ENCODE measurements at places on chromosomes 1 and 21.

DNA sequence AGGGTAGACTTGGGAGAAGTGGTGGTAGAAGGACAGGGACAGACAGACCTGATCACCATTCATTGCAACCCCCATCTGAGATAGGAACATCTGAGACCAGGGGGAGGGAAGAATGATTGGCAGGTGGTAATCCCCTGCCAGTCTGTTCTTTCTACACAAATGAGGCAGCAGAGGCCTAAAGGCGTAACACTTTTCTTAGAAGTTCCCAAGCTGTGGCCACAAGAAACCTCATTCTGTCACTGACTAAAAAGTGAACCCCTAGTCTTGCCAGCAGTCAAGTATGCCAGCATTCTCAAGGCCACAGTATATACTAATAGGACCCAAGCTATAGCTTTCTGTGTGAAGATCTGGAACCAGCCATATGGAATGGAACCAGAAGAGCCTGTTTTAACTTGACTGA, 638.0 kb downstream of the KCNT2 start:
- no peak for DNase-seq

- no peak for DNase-seq
These were observed 16.6 kb downstream of the ATP1A4 start for GRCh38 chr1:160168016-160168415.

DNA sequence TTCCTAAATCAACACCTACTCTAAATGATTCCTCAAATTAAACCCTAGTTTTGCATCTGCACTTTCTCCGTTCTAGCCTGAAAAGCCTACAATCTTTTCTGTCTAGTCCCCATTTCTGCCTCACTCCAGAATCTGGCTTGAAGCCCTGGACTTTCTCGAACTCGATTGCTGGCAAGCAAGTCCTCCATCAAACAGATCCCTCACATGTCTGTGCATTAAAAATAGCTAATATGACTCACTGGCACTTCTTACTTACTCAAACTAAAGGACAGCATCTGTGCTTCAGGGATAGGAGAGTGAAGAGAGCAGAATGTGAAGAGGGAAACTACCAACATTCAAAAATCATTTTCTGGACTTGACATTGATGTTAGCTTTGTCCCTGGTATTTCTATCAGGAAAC, 51.8 kb upstream of the CXADR start:
- no peak for DNase-seq

DNA sequence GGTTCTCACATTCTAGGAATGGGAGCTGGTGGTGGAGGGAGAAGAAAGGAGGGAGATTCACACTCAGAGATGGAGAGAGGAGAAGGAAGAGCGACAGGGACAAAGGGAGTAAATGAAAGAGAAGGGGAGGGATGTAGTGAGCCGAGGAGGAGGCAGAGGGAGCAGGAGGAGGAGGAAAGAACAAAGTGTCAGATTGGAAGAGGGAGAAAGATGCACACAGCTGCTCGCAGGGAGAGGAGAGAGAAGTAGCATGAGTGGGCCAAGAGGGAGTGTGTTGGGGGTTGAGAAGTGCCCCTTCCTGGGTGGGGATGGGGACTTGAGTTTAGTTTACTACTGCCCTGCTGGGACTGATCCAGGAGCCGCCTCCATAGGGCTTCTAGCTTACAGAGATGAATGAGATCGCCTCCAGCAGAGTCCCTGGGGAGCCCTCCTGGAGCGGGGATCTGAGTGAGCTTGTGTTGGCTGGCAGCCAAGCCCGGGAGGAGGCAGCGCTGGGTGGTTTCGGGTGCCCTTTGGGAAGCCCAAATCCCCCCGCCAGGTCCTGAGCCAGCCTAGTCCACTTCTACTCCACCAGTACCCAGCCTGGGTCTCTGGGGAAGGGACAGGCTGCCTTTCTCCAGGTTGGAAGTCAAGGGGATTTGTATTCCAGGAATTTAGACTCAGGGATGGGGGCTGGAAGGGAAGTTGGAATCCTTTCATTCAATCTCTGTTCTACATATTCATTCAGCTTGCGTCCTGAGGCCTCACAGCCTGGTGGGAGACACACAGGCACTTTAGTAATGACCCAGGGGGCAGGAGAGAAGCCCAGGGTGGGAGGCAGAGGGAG, 20.9 kb downstream of the PTPRU start:
- no peak for DNase-seq

DNA sequence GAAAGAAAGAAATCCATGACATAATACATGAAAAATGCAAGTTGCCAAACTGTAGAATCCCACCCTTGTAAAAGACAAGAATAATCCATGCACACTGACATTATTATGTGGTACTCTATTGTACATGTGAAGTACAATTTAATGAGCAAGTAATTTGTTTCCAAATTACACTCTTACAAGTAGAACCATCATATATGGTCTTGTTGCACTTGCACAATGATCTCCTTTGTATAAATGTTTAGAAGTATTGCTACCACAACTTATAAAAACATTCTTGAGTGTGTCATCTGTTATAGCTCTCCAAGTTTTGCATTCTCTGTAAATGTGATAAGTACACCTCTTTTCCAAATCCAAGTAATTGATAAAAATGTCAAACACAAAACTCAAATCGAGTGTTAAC, 29.1 kb upstream of the ZNF281 start:
- no peak for DNase-seq

DNA sequence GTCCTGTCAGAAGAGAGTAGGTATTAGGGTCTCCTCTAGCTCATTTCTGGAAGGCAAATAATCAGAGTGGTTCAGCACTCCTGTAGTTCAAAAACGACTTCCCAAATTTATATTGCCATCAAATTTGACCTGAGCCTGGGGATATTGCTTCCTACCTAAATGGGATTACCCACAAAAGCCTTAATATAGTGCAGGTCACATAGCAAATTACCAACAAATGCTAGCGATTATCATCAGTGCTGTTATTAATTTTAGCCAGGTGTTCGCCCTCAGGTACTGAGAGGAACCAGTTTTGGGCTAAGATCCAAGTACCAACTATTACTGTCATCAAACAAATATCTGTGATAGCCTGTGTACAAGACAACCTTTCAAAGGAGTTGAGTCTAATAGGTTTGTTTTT, 661.8 kb upstream of the PTBP2 start:
- no peak for DNase-seq

DNA sequence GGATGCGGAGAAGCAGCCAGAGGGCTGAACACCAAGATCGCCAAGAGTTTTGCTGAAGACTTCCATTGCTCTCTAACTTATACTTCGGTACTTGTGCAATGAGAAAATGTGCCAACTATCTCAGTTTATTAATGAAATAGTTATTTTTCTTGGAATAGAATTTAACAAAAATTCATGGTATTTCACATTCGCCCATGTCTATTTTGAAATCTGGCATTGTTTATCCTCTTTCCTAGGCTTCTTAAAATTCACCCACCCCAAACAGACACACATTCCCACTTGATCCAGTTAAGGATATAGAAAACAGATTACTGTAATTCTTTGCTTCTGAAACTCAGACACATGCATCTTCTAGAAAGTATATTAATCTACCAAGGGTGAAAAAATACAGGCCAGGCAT, 56.3 kb upstream of the ADAMTS5 start:
- DNase-seq, result no peak

- no peak for DNase-seq
These were observed 228.6 kb downstream of the PAPPA2 start for GRCh38 chr1:176691251-176692228.

DNA sequence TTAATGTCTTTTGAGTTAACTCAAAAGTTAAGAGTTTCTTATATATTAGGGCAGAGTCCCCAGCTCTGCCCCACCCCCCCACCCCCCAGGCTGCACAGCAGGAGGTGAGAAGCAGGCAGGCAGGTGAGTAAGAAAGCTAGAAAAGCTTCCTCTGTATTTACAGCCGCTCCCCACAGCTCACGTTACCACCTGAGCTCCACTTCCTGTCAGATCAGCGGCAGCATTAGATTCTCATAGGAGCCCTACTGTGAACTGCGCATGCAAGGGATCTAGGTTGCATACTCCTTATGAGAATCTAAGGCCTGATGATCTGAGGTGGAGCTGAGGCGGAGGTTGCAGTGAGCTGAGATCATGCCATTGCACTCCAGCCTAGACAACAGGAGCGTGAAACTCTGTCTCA, 81.9 kb downstream of the SIM2 start:
- no peak for DNase-seq

- DNase-seq, result no peak
These were observed 6.6 kb downstream of the LRRN2 start for GRCh38 chr1:204678721-204679475.

DNA sequence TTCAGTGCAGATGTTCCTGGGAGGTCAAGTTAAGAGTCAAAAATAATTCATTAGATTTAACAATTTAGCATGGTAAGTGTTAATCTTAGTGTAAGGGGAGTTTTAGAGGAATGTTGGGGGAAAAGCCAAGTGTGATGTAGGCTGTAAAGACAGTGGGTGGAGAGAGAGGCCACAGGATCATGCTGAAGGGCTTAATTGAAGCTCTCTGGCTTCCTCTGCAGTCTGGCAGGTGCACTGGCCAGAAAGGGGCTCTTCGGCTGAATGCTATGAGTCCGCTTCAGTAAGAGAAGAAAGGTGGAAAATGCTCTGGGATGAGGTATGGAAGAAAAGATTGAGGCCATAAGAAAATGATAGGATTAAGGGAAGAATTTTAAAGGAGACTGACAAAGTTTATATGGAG, 3.0 kb downstream of the BRDT start:
- DNase-seq, result no peak

DNA sequence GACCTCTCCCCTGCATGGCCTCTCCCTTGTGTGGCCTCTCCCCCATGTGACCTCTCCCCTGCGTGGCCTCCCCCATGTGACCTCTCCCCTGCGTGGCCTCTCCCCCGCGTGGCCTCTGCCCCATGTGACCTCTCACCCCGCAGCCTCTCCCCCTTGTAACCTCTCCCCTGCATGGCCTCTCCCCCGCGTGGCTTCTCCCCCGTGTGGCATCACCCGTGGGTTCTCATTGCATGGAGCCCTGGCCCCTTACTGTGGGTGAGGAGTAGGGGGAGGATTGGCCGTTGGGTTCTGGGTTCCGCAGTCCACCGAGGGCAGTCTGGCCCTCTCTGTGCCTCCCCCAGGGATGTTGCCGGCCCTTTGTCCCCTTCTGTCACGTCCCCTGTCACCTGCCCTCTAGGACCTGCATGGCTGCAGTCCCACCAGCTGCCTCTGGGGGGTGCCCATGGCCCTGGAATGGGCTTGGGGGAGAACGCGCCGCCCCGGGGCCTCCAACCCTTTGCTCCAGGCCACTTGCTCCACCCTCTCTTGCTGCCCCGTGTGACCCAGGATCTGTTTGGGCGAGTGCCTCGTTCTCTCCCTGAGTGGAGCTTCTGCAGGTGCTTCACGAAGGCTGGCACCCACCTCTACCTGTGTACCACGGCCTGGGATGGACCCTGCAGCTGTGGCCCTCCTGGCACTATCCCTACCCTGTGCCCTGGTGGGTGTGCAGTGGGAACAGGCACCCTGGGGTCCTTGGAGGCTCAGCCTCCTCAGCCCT, 21.3 kb downstream of the RRP1 start:
- peak; percentile 78 for DNase-seq

DNA sequence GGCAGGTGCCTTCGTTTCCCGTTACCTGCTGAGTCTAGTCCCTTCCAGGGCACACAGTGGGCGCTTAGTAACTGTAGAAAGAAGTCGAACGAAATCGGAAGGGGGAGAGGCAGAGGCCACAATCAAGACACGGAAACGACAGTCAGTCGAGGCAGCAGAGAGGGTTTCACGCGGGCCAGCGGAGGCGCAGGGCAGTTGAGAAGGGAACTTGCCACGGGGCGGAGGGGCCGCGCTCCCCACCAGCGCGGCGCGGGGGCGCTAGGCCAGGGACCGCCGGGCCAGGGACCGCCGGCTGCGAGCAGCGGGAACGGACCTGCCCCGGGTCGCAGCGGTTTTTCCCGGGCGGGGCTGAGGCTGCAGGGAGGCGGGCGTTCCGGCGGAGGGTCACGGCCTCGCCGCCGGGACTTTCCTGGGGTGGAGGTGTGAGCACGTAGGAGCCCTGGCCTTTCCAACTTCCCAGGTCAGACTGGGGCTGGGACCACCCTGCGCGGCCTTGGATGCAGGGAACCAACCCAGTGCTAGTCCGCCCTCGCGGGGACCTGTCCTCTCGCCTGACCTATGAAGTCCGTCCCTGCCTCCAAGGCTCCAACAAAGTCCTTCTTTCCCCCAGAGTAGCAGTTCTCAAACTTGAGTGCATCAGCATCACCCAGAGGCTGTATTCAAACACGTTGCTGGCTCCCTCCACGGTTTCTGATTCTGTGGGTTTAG, 150.1 kb upstream of the FGGY start:
- DNase-seq, result peak; percentile 10

GRCh38 chr1:63835128-63835527, 61.3 kb downstream of the ROR1 start:
- no peak for DNase-seq

DNA sequence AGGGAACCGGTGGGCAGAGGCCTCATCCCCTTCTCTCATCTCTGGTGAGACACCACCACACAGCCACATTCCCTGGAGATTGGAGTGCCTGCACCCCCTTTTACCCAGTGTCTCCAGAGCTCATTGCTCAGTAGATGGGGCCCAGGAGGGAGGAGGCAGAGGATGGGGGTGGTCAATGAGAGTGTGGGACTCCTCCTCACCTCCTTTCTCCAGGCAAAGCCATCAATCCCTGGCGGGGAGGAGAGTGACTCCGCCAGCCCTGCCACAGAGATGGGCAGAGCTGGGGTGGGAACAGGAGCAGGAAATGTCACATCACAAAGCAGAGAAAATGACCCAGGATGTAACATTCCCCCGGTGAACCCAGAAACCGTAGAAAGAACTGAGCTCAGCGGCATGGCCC, 117.2 kb downstream of the MATN1 start:
- no peak for DNase-seq

- DNase-seq, result no peak
These were observed 13.6 kb upstream of the RGS4 start for GRCh38 chr1:163055531-163055930.

GRCh38 chr1:82762829-82763532, 962.2 kb downstream of the ADGRL2 start:
- DNase-seq, result no peak

GRCh38 chr1:172663732-172664131, 4.8 kb downstream of the FASLG start:
- no peak for DNase-seq

DNA sequence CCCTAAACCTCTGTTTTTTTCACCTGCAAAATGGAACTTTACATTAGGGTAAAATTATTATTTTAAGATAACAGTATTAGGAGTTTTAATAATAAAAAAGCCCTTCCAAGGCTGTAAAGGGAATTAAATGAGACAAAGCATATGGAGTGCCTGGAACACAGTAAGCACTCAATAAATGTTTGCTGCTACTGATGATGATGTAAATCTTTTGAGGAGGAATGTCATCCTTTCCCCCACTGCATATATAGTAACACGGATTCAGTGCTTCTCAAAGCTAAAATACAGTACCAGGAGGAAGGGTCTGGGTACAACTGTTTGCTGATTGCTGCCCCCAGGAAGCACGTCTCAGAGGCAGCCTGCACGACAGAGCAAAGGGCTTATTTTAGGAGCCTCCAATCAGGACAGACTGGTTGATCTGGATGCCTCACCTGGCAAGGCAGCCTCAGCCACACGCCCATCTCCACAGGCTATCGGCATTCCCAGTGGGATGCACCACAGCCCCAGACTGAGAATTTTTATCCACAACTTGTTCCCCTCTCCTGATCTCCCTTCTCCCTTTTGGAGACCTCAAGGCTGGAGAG, 64.4 kb downstream of the GADD45A start:
- DNase-seq, result no peak

Data from activated CD4-positive, alpha-beta T cell treated with anti-CD3 and anti-CD28 coated beads for 1 hour (primary cell).